Muscle of arm (tissue), 14 donors: ENCODE measurements at places on chromosomes 12 and 14.

- no peak for DNase-seq
Observed at GRCh38 chr14:67018720-67019119, 170.5 kb upstream of the GARIN2 start.

DNA sequence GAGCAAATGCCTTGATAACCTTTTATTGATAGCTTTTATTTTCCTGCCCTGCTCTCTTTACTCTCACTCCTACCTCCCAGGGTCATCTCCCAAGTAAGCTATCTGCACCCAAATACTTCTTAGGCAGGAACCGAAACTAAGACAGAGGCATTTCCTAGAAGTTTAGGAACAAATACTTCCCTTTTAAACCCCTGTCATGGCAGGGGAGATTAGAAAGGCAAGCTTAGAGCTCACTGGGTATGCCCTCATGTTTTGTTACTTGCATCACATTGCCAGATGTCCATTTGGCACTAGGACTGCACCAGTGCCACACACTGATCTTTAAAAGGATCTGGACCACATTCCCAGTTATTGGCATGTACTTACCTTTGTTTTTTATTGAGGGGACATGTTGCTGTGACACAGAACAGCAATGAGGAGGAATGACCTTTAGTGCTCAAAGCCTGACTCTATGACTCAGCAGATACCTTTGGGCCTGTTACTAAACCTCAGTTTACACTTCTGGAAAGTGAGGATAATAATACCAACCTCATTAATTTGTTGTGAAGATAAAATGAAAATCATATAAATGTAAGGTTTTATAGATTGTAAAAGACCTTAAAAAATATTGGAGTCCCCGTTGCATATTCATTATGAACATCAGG lies 40.9 kb upstream of the MBIP start:
- no peak for DNase-seq

- no peak for DNase-seq
Observed at GRCh38 chr12:28057856-28058615, 85.5 kb upstream of the PTHLH start.

- no peak for DNase-seq
Observed at GRCh38 chr14:78010688-78011087, 159.5 kb upstream of the NRXN3 start.

GRCh38 chr12:116325336-116325664 lies 47.8 kb upstream of the MED13L start:
- no peak for DNase-seq

DNA sequence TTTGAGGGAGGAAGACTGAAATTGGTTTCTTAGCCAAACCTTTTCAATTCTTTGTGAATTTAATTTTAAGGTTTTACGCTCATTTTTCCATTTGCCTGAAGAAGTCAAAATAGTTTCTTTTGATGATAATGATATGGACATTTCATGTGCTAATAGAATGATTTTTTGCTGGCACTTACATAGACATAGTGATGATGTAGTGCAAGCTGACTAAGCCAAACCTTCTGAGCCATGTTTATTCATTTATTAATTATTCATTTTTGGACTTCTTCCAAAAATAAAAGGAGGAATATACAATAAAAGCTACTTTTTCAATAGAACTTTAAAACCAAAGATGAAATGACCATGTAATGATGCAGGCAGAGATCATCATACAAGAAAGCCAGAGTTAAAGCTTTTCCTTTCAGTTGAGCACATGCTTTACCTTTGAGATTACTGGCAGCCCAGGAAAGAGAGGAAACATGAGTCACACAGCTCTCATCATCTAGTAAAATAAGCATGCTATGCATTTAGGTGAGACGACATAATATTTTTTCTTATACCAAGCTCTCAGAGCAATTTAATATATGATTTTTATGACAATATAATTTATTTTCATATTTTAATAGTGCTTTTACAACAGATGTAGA lies 24.8 kb downstream of the KCNA1 start:
- DNase-seq: no peak

GRCh38 chr12:5912437-5913334 lies 32.4 kb downstream of the ANO2 start:
- no peak for DNase-seq

- DNase-seq: no peak
Observed at GRCh38 chr12:10158406-10158805, 13.5 kb downstream of the OLR1 start.

DNA sequence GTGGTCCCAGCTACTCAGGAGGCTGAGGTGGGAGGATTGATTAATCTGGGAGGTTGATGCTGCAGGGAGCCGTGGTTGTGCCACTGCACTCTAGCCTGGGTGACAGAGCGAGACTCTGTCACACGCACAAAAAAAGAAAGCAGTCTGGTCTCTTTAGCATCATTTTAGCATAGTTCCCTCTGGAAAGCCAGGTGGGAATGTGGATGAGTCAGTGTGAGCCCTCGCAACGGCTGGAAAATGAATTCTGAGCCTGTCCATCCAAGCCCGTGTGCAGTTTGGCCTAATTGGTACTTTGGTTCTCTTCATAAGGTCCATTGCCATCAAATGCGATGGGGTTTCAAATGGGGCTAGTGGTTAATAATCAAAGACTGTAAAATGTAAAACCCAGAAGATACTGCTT lies 2.4 kb downstream of the MYL2 start:
- no peak for DNase-seq

DNA sequence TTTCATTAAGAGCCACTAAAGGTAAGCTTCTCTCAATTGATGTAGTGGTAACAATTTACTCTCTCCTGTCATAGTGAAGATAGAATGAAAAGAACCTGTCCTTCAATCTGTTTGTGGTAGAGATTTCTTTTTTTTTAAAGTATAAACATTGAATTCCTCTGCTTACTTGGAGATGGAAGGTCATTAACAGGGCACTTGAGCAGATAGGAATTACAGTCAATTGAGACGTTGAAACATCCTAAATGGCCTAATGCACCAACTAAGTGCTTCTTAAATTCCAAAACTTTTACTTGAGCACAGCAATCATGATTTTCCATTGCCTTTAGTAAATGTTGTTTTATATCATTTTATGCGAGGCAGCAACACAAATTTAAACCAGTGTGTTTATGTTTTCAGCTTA lies 241.4 kb downstream of the FOXG1 start:
- no peak for DNase-seq

- no peak for DNase-seq
Observed at GRCh38 chr14:99685596-99685995, 1.5 kb downstream of the CYP46A1 start.

DNA sequence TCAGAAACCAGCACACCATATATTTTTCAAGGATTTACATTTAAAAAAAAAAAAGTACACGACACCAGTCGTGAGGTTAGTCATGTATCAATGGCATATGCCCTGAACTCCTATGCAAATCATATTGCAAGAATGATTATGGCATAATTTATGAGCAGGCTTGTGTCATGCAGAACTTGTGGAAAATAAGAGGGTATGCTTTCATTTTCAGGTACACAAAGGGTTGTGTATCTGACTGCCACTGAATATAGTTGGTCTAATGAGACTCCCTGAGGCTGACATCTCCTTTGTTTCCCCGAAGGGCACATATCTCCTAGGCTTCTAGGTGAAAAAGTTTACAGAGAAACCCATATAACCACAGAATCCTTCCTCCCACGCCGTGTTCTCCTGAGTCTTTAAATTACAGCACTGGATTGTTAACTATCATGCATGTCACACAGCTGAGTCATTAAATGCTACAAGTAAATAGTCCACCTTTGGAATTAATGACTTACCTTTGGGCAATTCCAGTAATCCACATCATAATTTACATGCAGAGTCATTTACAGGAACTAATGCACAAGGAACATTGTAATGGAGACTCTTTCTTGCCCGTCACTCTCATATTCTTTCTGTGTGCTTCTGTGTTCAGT lies 356.7 kb upstream of the DIO2 start:
- no peak for DNase-seq

DNA sequence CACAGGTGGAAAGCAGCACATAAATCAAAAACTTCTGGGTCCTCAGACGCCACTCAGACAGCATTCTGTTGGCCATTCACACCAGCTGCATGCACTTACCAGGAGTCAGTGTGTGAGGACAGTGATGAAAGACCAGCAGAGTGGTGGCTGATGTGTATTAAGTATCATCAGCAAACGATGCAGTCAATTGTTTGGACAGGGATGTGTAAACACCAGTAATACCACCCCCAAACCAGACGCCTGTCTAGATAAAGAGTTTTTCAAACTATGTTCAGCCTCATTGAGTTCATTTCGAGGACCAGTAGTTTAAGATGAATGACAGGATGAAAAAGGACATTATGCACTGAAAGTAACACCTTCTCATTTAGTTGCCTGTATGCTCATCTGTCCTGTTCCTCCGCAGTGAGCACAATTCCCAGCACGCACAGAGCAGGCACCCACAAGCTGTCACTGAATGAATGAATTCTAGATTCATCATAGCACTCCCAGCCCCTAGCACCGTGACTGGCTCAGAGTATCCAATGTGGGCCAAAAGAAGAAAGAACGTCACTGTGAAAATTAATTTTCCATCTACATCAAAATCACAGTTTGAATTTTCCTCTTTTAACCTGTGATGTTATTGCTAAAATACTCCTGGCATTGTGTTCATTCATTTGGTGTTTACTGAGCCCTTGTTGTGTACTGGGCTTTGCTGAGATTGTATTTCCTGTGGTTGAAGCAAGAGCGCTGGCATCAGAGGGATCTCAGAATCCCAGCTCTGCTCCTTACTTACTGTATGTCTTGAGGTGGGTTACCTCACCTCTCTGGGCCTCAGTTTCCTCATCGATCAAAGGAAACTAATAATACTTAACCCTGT lies 124.8 kb upstream of the NOS1 start:
- no peak for DNase-seq

DNA sequence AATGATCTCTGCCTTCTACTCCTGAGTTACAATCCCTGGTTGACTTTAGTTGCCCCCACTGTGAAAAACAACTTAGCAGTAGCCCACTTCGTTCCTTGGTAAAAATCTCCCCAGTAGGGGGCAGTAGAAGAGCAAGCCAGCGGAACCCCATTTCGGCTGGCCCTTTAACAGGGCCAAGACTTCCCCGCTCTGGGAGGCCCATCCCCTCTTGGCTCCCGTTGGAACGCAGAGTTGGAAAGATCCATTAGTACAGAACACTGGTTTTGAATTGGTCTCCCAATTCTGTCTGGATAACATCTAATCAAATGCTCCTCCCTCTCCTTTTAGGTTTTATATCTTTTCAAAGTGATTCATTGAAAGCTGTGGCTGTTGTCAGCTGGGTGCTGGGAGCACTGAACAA lies 1133.3 kb downstream of the BCL11B start:
- DNase-seq: no peak

DNA sequence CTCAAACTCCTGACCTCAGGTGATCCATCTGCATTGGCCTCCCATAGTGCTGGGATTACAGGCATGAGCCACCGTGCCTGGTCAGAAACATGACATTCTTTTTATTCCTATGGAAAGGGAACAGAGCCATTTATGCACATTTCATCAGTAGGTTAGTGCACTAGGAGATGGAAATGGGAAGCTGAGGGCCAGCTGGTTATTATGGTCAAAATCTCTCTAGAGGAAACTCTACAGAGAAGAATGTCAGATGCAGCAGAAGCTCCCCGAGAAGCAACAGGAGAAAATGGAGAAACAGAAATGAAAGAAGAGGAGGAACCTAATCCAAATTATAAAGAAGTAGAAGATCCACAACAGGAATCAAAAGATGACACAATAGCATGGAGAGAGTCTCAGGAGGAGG lies 2.7 kb downstream of the CFAP251 start:
- DNase-seq: no peak

DNA sequence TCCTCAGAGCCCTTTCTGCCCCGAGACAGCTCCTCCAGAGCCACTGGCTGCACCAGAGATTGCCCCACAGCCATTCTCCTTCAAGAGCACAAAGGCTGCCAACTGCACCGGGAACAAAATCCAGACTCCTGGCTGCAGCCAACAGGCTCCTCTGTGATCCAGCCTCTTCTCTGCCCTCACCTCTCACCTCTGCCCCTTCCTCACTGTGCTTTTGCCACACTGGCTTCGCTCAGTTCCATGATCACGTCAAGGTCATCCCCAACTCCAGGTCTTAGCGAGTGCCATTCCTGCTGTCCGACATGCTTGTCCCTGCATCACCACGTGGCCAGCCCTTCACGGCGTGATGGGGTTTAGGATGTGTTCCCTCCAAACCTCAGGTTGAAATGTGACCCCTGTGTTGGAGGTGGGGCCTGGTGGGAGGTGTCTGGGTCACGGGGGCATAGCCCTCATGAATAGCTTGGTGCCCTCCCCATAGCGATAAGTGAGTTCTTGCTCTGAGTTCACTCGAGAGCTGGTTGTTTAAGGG lies 149.3 kb downstream of the PIWIL1 start:
- DNase-seq: no peak

DNA sequence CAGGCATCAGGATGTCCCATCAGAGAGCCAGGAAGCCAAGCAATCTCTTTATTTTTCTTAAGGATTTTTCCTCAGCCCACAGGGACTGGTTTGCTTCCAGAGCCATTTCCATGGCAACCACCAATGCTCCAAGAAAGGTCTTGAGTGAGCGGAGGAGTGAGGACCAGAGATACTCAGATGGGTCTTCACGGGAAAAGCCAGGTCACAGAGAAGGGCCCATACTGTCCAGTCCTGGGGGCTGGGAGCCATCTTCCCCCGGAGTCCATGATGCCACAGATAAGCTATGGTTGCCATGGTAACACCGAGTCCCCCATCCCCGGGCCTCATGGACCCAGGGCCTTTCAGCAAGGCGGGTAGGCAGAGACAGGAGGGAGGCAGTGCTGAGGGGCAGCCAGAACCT lies 28.6 kb downstream of the CMKLR1 start:
- DNase-seq: peak; percentile 56

DNA sequence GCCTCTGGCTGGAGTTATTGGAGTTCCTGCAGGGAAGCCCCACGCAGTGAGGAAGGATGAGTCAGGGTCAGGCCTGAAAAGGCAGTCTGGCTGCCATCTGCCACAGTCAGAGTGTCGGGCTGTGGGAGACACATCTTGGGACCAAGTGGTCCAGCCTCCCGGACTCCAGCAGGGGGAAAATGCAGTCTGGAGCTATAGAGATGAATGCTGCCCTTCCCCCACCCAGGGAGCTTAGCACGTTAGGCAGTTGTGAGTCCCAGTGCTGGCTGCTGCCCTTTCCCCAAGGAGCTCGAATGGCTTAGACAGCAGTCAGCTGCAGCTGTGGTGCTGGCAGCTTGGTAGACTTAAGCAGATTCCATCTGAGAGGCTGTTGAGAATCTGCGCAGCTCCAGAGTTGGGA lies 8.2 kb upstream of the NTS start:
- peak; percentile 7 for DNase-seq

DNA sequence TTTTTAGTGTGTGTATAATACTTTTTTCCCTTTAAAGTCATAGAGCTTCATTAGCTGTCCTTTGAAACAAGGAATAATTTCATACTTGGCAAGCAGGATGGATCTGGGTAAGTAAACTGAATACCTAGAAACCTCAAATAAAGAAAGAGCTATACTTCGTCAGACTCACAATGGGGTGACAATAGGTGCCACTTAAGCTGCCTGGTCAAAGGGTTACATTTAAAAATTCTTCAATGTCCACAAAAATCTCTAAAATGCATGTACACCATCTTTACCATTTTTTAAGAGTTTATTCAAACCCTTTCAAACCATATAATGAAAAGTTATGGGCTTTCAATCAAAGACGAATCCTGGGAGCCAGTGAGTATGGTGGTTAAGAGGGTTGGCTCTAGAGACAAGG lies 3.1 kb downstream of the GIT2 start:
- DNase-seq: no peak
